Upper lobe of right lung (tissue), 1 donor: ENCODE measurements at places on chromosomes 1 and 21. TPM values are rescaled to one million over a fixed set of nuclear protein-coding genes. Genes with fewer than 3 reads are reported as not detected.

ANXA9 gene
- total RNA-seq: 1.2 TPM

DNA sequence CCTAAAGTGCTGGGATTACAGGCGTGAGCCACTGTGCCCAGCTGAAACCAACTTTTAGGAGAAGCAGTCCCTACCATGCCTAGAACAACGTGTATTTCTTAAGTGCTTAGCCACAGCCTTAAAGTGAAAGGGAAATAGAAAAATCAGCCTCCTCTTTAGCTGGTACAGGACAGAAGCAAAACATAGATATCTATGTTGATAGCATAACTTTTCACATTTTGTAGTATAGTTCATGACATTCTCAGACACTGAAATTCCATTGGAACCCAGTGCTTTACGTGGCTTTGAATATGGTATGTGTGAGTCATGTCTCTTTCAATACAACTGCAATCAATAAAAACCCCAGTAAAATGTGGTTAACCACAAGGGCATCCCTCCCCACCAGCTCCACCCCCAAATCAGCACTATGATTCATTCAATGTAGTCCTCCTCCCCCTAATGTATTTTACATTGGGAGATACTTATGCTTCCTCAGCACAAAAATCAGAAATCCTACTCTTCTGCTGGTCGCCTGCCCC, 32.1 kb downstream of the TGFB2 start:
- H3K4me1 ChIP-seq: peaks cover 33% of the 10 kb centered on the region
- no peaks in the 10 kb centered on the region for H3K27me3 ChIP-seq
- H3K27ac ChIP-seq: no peak overlapping the region
- no peak overlapping the region for H3K4me3 ChIP-seq
- DNase-seq: no peak
- no peaks in the 10 kb centered on the region for H3K36me3 ChIP-seq

DNA sequence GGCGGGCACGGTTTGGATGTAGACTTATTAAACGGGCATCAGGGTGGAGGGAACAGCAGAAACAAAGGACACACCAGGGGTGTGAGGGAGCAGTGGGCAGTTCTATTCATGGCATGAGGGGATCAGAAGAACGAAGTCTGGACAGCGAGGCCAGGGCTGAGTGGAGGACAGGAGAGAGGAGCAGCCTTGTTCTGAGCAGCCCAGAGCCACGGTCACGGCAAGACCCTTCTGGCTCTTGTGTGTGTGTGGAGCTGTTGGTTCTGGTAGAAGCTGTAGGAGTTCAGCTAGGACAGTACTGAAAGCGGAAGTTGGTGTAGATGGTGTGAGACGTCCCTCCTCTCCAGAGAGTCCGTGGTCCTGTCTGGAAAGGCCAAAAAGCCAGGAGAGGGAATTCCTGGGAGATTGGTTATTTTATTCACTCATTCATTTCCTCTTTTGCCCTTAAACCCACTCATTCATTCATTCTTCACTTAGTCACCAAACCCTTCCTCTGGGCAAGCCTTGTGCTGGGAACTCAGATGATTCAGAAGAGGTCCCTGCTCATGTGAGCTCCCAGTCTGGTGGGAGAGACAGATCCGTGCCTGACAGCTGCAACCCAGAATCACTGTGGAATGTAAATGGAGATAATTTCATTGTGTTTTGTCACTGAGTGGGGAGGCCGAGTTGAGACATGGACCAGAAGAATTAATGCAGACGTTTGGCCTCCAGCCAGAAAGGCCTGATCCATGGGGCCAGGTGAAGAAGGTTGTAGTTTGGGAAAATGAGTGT, 4.1 kb upstream of the ACOT11 start:
- no peak for DNase-seq
- H3K4me1 ChIP-seq: peaks cover 27% of the 10 kb centered on the region
- H3K27me3 ChIP-seq: no peaks in the 10 kb centered on the region
- no peak overlapping the region for H3K4me3 ChIP-seq

COL6A1 gene
- 175 TPM for total RNA-seq

CELA2A gene
- total RNA-seq: not detected

GRCh38 chr1:35587736-35588135, 14.6 kb downstream of the TFAP2E start:
- H3K27ac ChIP-seq: no peak overlapping the region
- H3K4me3 ChIP-seq: no peak overlapping the region
- H3K27me3 ChIP-seq: no peaks in the 10 kb centered on the region
- peak; percentile 40 for DNase-seq
- H3K36me3 ChIP-seq: no peaks in the 10 kb centered on the region
- H3K4me1 ChIP-seq: no peaks in the 10 kb centered on the region

GRCh38 chr1:114428083-114428754, 82.8 kb downstream of the TRIM33 start:
- H3K27me3 ChIP-seq: no peaks in the 10 kb centered on the region
- no peak for DNase-seq
- no peak overlapping the region for H3K4me3 ChIP-seq
- H3K4me1 ChIP-seq: no peaks in the 10 kb centered on the region
- no peak overlapping the region for H3K27ac ChIP-seq

GRCh38 chr1:16250524-16251251, 13.7 kb upstream of the CPLANE2 start:
- H3K4me1 ChIP-seq: peaks cover 40% of the 10 kb centered on the region
- H3K36me3 ChIP-seq: peaks cover 58% of the 10 kb centered on the region
- peak overlapping the region; percentile 56 for H3K27ac ChIP-seq
- no peak overlapping the region for H3K4me3 ChIP-seq

DNA sequence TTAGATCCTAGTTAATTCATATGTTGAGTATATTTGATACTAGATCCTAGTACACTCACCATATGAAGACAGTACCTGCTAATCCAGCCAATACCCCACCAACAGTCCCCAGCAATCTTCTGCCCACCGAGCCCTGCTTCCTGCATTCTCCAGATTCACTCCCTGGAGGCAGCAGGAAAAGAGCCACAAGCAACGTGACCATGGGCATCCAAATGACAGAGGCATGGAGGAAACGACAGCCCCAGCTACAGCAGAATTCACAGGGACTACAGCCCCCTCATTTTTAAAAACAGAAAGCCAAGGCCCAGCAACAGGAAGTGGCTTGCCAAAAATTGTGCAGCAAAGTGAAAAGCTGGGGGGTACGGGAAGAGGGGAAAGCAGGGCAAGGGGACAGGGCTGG, 29.3 kb downstream of the ASTN1 start:
- no peak for DNase-seq
- no peak overlapping the region for H3K27ac ChIP-seq
- H3K4me1 ChIP-seq: no peaks in the 10 kb centered on the region
- no peaks in the 10 kb centered on the region for H3K27me3 ChIP-seq

DNA sequence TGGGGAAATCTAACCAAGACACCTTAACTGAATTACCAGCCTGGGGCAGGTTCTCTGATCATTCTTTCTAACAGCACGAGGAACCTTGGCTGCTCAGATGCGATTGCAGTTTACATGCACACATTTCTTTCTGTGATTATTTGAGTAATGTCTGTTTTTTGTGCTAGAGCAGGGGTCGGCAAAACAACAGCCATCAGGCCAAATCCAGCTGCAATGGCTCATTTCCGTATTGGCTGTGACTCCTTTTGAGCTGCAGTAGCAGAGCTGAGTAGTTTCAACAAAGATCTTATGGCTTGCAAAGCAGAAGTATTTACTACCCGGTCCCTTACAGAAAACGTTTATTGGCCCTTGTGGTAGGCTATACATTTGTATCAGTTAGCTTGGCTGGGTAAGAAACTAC, 37.1 kb downstream of the ZBTB18 start:
- H3K36me3 ChIP-seq: no peaks in the 10 kb centered on the region
- no peak for DNase-seq
- no peaks in the 10 kb centered on the region for H3K4me1 ChIP-seq
- H3K27ac ChIP-seq: no peak overlapping the region

- no peak overlapping the region for H3K27ac ChIP-seq
- DNase-seq: no peak
- H3K36me3 ChIP-seq: no peaks in the 10 kb centered on the region
- peaks cover 13% of the 10 kb centered on the region for H3K4me1 ChIP-seq
These were observed 180.0 kb downstream of the RASAL2 start for GRCh38 chr1:178273707-178274410.

- no peaks in the 10 kb centered on the region for H3K36me3 ChIP-seq
- no peak for DNase-seq
- H3K27me3 ChIP-seq: no peaks in the 10 kb centered on the region
- H3K4me3 ChIP-seq: no peak overlapping the region
- H3K27ac ChIP-seq: no peak overlapping the region
- H3K4me1 ChIP-seq: peaks cover 17% of the 10 kb centered on the region
These were observed 64.0 kb upstream of the HMCN1 start for GRCh38 chr1:185670187-185670627.

- no peak for DNase-seq
- peaks cover 6% of the 10 kb centered on the region for H3K27me3 ChIP-seq
- H3K4me3 ChIP-seq: no peak overlapping the region
- peak overlapping the region; percentile 42 for H3K27ac ChIP-seq
These were observed 40.8 kb upstream of the TINAGL1 start for GRCh38 chr1:31535561-31535960.

CCDC185 gene
- total RNA-seq: not detected

PAPPA2 gene
- total RNA-seq: 0.17 TPM

FGR gene
- total RNA-seq: 149 TPM

- no peaks in the 10 kb centered on the region for H3K36me3 ChIP-seq
- no peak for DNase-seq
- peaks cover 32% of the 10 kb centered on the region for H3K27me3 ChIP-seq
- H3K4me3 ChIP-seq: no peak overlapping the region
- H3K4me1 ChIP-seq: no peaks in the 10 kb centered on the region
These were observed 95.8 kb downstream of the VWA5B1 start for GRCh38 chr1:20386323-20387081.

MTF1 gene
- 26.3 TPM for total RNA-seq

S100A8 gene
- 266 TPM for total RNA-seq

- H3K4me1 ChIP-seq: peaks cover 33% of the 10 kb centered on the region
- H3K27me3 ChIP-seq: no peaks in the 10 kb centered on the region
These were observed 23.8 kb upstream of the IFNAR1 start for GRCh38 chr21:33300701-33301631.

DNA sequence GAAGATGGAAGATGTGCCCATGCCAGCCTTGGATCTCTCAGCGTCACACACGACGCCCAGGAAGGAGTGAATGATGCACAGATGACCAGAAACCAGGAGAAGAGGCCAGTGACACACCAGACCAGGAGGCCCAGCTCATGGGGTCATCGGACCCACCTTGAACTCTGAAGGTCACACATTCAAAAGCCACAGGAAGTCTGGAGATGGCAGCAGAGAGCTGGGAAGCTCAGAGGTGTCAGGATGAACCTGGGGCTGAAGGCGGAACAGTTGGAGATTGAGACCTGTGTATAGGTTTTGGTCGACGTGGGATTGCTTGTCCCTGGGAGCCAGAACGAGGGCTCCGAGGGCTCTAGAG, 43.6 kb downstream of the SLC19A1 start:
- H3K4me3 ChIP-seq: no peak overlapping the region
- H3K4me1 ChIP-seq: no peaks in the 10 kb centered on the region
- peak; percentile 6 for DNase-seq
- no peaks in the 10 kb centered on the region for H3K27me3 ChIP-seq

DNA sequence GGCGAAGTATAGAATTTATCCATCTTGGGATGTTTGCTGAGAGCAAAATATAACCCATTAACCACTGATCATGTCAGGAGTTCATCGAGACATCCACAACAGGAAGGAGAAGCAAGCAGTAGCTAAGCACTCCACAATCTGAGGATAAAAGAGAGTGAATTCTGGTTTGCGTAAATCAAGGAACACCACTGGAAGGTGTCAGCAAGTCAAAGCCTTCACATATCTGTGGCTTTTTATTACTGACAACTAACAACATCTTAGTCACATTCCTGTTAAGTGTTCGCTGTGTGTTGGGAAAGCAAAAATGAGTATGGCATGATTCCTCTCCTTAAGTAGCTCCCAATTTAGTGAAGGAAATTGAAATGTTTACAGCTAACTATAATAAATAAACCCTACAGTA, 44.5 kb upstream of the DARS2 start:
- no peak for DNase-seq
- H3K4me1 ChIP-seq: no peaks in the 10 kb centered on the region
- peaks cover 94% of the 10 kb centered on the region for H3K36me3 ChIP-seq
- H3K27ac ChIP-seq: no peak overlapping the region

DNA sequence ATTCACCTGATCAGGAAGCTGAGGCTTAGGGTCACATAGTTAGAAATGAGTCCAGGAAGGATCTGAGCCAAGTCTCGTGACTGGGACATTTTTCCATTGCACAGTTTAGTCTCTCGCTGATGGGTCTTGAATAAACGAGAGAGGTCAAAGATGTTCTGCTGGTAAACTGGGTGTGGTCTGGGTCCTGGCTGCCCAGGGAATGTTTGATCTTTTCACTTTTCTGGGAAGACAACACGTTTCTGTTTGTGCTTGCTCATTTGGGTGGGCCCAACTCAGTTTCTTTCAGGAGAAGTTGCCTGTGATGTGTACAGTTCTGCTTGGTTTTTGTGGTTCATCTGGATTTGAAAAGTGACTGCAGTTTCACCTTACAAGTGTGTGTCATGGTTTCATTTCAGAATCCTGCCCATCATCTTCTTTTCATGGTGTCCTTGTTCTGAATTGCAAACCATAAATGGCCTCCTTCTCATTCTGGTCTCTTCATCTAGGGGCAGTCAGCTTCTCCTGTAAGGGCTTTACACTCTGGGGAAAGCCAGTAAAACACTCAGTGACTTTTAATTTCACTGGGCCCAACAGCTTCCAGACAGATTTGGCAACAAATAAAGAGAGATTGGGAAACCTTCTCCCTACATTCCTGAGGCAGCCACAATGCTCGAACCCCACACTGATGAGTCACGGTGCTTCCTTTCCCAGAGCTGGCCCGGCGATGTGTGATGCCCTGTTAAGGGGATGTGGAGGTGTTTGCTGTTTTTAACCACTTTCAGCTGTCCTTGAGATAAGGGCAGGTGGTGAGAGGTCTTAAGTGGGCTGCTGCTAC, 7.2 kb upstream of the TACSTD2 start:
- H3K27me3 ChIP-seq: no peaks in the 10 kb centered on the region
- no peak overlapping the region for H3K4me3 ChIP-seq
- H3K4me1 ChIP-seq: peaks cover 33% of the 10 kb centered on the region
- DNase-seq: peak; percentile 78
- H3K27ac ChIP-seq: peak overlapping the region; percentile 76

RBP7 gene
- total RNA-seq: 8.7 TPM

CEPT1 gene
- 57.6 TPM for total RNA-seq

HCN3 gene
- total RNA-seq: 2.6 TPM

GRCh38 chr1:59936358-59936821, 9.8 kb upstream of the CYP2J2 start:
- H3K4me1 ChIP-seq: no peaks in the 10 kb centered on the region
- no peaks in the 10 kb centered on the region for H3K27me3 ChIP-seq
- no peaks in the 10 kb centered on the region for H3K36me3 ChIP-seq
- DNase-seq: no peak
- no peak overlapping the region for H3K27ac ChIP-seq

GRCh38 chr1:199101635-199102034, 462.8 kb downstream of the PTPRC start:
- no peaks in the 10 kb centered on the region for H3K36me3 ChIP-seq
- H3K4me1 ChIP-seq: no peaks in the 10 kb centered on the region
- no peak overlapping the region for H3K4me3 ChIP-seq
- H3K27me3 ChIP-seq: no peaks in the 10 kb centered on the region
- DNase-seq: no peak
